CD8-positive, alpha-beta memory T cell (primary cell): ENCODE measurements at places on chromosomes 12 and 14. TPM values are rescaled to one million over a fixed set of nuclear protein-coding genes. Genes with fewer than 3 reads are reported as not detected.
A peak's percentile ranks its signal among the peaks of the same experiment; 100 is the strongest.

NGB gene
- not detected for total RNA-seq

STXBP6 gene
- total RNA-seq: 0.38 TPM

LRP1 gene
- 2.5 TPM for total RNA-seq

FRMD6 gene
- 2.2 TPM for total RNA-seq

POU6F1 gene
- 15.4 TPM for total RNA-seq

ALDH1L2 gene
- 0.72 TPM for total RNA-seq

VASH1 gene
- 5.7 TPM for total RNA-seq

ANKS1B gene
- 0.60 TPM for total RNA-seq

MFAP5 gene
- not detected for total RNA-seq

SLC8B1 gene
- 14.9 TPM for total RNA-seq

DNA sequence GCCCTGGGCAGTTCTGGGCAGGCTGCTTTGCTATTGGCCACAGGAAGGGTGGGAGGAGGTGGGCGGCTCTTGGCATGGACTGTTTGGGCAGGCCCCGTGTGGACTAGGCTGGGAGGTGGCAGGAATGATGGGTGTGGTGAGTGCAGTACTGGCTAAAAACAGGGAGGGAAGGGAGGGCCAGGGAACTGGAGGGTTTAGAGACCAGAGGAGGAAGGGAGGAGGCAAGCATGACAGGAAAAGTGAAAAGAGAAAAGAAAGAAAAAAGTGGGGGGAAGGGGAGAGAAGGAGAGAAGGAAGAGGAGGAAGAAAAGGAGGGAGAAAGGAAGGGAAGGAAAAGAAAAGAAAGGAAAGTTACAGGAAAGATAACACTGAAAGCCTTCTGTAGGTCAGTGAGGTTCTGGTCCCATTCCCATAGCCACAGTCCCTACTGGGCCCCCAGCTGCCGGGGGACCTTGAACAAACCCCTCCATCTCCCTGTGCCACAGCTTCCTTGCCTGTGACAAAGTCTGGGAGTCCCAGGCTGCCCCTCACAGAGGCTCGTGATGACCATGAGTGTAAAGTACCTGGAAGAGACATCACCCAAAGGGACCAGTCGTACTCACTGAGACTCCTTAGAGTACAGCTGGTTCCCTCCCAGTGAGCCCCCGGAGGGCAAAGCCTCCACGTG lies 1.1 kb upstream of the C14orf132 start:
- no peak overlapping the region for H3K4me3 ChIP-seq
- peaks cover 19% of the 10 kb centered on the region for H3K27me3 ChIP-seq
- peaks cover 6% of the 10 kb centered on the region for H3K4me1 ChIP-seq
- no peak for DNase-seq

- H3K27me3 ChIP-seq: no peaks in the 10 kb centered on the region
- no peaks in the 10 kb centered on the region for H3K36me3 ChIP-seq
- no peak overlapping the region for H3K4me3 ChIP-seq
- no peak for DNase-seq
- no peak overlapping the region for H3K27ac ChIP-seq
These were observed 1.6 kb upstream of the EML1 start for GRCh38 chr14:99791476-99792209.

DNA sequence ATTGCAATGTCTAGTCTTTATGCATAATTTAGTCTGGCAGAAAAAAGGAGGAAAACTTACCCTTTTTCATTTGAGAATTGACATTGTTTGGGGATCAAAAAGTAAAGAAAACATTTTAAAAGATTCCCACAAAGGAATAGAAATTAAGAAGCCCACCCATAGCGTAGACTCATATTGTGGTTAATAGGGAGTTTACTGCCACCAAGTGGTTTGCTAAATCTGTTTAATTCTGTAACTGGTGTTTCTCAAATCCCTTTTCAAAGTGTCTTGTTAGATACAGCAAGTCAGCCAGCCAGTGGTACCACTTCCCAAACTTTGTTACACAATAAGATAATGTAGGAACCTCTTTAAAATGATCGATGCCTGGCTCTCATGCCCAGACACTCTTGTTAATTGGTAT lies 180.3 kb downstream of the IPO8 start:
- no peaks in the 10 kb centered on the region for H3K27me3 ChIP-seq
- no peaks in the 10 kb centered on the region for H3K36me3 ChIP-seq
- DNase-seq: no peak
- H3K4me3 ChIP-seq: no peak overlapping the region
- H3K4me1 ChIP-seq: no peaks in the 10 kb centered on the region

GRCh38 chr14:77272261-77272660 lies 1.3 kb upstream of the NGB start:
- no peak overlapping the region for H3K4me3 ChIP-seq
- no peaks in the 10 kb centered on the region for H3K36me3 ChIP-seq
- H3K27me3 ChIP-seq: peaks cover 4% of the 10 kb centered on the region
- H3K4me1 ChIP-seq: no peaks in the 10 kb centered on the region
- H3K27ac ChIP-seq: no peak overlapping the region
- no peak for DNase-seq

- no peak overlapping the region for H3K4me3 ChIP-seq
- H3K4me1 ChIP-seq: no peaks in the 10 kb centered on the region
- no peaks in the 10 kb centered on the region for H3K27me3 ChIP-seq
- H3K27ac ChIP-seq: no peak overlapping the region
- DNase-seq: no peak
These were observed 190.2 kb downstream of the FSCB start for GRCh38 chr14:44316647-44317440.

DNA sequence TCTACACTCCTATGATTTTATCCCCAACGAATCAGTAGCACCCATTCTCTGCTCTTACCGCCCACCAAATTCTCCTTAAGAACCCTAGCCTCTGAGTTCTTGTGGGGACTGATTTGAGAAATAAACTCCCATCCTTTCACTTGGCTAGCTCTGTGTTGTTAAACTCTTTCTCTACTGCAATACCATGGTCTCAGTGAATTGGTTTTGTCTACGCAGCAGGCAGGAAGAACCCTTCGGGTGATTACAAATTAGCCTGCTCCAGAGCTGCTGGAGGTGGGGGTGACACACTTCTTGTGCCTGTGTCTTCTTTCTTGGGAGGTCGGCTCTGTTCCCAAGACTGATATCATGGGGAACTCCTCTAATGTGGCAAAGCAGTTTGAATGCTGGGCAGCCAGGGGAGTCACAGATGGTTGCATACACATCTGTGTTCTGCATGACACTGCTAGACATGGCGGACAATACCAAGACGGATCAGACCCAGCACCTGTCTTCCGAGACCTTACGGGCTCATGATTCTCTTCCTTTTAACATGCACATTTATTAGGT lies 1.6 kb upstream of the C1S start:
- no peak for DNase-seq
- no peak overlapping the region for H3K4me3 ChIP-seq
- no peak overlapping the region for H3K27ac ChIP-seq
- H3K36me3 ChIP-seq: no peaks in the 10 kb centered on the region
- H3K27me3 ChIP-seq: peaks cover 3% of the 10 kb centered on the region

GRCh38 chr12:26132866-26133265 lies 8.0 kb upstream of the BHLHE41 start:
- no peak overlapping the region for H3K4me3 ChIP-seq
- H3K36me3 ChIP-seq: no peaks in the 10 kb centered on the region
- no peak for DNase-seq

DNA sequence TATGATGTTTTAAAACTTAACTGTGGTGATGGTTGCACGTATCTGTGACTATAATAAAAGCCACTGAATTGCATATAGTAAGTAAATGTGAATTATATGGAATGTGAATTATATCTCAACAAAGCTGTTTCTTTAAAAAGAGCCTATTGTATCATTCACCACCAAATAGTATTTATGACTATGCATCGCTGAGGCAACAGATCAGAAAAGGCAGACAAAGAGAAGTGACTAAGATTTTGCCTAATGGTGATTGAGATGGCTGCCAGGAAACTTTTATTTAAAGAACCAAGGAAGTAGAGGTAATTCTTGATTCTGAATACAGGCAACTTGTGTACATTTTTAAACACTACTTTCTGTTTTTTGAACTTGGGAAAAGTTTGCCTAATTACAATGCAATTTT lies 31.7 kb downstream of the DHRS7 start:
- H3K27me3 ChIP-seq: no peaks in the 10 kb centered on the region
- H3K27ac ChIP-seq: no peak overlapping the region
- H3K36me3 ChIP-seq: no peaks in the 10 kb centered on the region
- DNase-seq: no peak
- H3K4me1 ChIP-seq: no peaks in the 10 kb centered on the region

DNA sequence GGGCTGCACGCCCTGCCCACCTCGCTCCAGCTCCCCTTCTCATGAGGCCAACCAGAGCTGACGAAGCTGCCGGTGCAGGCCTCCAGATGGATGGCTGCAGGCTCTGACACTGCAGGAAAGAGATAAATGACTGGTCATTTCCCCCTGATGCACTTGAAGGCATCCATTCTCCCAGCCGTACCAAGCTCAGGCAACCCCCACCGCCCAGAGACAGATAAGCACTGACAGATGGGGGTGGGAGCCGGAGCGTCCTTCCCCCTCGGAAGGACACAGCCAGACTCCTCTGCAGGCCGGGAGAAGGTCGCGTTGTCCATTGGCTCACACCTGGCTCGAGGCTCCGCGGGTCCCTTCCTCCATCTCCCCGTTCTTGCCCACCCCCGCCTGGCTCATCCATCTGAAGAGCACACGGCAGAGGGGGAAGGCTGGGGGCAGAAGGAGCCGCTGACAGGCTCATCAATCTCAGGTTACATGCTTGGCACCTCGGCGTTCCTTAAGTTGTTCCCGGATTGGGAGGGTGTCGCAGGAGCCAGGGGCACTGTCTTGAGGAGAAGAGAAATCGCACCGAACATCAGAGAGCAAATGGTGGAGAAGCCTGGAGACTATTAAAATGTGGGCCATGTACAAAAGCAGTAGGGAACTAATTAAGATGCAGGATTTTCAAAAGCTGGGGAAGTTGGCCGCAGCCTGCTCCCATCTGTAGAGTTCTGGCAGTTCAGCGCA lies 151.6 kb downstream of the DPF3 start:
- H3K36me3 ChIP-seq: no peaks in the 10 kb centered on the region
- no peaks in the 10 kb centered on the region for H3K27me3 ChIP-seq
- H3K4me1 ChIP-seq: no peaks in the 10 kb centered on the region
- no peak overlapping the region for H3K4me3 ChIP-seq

- no peaks in the 10 kb centered on the region for H3K4me1 ChIP-seq
- no peak for DNase-seq
- no peaks in the 10 kb centered on the region for H3K27me3 ChIP-seq
- no peak overlapping the region for H3K27ac ChIP-seq
These were observed 2.7 kb upstream of the MYRFL start for GRCh38 chr12:69822201-69822860.

DNA sequence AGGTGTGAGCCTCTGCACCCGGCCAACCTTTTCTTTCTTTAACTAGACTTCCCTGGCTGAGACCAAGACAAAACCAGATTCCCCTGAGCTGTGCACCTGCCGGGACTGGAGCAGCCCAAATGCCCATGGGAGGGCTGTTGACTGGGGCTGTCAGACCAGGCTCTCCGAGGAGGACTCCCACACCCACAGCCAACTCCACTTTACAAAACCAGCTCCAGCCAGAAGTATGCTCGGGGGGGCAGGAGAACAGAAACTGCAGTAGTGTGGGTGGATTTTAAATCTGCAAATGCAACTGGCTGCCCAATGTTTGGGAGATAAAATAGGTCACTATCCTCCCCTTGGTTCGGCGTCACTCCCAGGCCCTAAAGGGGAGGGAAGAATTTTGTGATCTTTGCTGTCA lies 78.5 kb downstream of the VCPKMT start:
- H3K4me3 ChIP-seq: no peak overlapping the region
- peaks cover 47% of the 10 kb centered on the region for H3K4me1 ChIP-seq
- H3K27me3 ChIP-seq: no peaks in the 10 kb centered on the region
- H3K36me3 ChIP-seq: no peaks in the 10 kb centered on the region
- no peak overlapping the region for H3K27ac ChIP-seq

GRCh38 chr14:56150645-56151345 lies 32.6 kb downstream of the PELI2 start:
- no peaks in the 10 kb centered on the region for H3K4me1 ChIP-seq
- H3K27me3 ChIP-seq: no peaks in the 10 kb centered on the region
- no peak overlapping the region for H3K4me3 ChIP-seq
- H3K27ac ChIP-seq: no peak overlapping the region
- no peaks in the 10 kb centered on the region for H3K36me3 ChIP-seq
- DNase-seq: no peak

GRCh38 chr14:101823066-101823465 lies 61.6 kb downstream of the PPP2R5C start:
- peaks cover 17% of the 10 kb centered on the region for H3K36me3 ChIP-seq
- peak overlapping the region; percentile 96 for H3K27ac ChIP-seq
- no peak for DNase-seq

- no peaks in the 10 kb centered on the region for H3K27me3 ChIP-seq
- no peaks in the 10 kb centered on the region for H3K36me3 ChIP-seq
- no peak overlapping the region for H3K4me3 ChIP-seq
- H3K27ac ChIP-seq: no peak overlapping the region
- no peak for DNase-seq
These were observed 69.4 kb downstream of the CD163L1 start for GRCh38 chr12:7374423-7375144.

DNA sequence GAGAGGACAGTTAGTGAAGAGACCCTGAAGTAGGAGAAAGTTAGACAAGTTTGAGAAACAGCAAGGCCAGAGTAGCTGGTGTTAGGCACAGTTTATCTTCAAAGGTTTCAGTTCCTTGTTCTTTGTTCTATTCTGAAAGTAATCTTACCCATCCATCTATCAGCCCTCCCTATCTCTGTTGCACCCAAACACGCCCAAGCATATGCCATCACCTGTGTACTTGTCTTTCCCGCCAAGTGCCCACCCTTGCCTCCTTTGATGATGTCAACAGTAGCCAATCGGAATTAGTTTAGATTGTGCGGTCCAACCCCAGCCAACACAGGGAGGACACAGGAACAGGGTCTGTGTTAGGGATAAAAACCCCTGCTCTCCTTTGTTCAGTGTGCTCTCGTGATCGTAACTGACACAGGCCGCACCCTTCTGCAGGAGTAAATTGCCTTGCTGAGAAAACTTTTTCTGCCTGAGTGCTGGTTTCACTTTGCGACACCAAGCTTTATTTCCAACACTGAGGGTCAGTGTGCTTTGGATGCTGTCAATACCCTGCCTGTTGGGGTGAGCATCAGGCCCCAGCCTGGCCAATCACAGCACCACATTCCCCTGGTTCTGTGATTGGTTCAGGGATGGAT lies 4.7 kb upstream of the TMEM229B start:
- no peak overlapping the region for H3K4me3 ChIP-seq
- H3K27me3 ChIP-seq: no peaks in the 10 kb centered on the region
- no peak for DNase-seq
- peaks cover 10% of the 10 kb centered on the region for H3K4me1 ChIP-seq
- H3K36me3 ChIP-seq: no peaks in the 10 kb centered on the region

- H3K4me1 ChIP-seq: peaks cover 5% of the 10 kb centered on the region
- DNase-seq: peak; percentile 31
- H3K27ac ChIP-seq: peak within 1 kb of the TSS; percentile 38
- H3K36me3 ChIP-seq: no peaks in the 10 kb centered on the region
- H3K4me3 ChIP-seq: peak within 1 kb of the TSS; percentile 83
These were observed at the start of gene ERBB3 for GRCh38 chr12:56079723-56080555. Gene ERBB3 (plus strand): TSS chr12:56080165. CDS start chr12:56080301, 136 bp downstream.

- DNase-seq: peak; percentile 21
- H3K36me3 ChIP-seq: no peaks in the 10 kb centered on the region
- no peak overlapping the region for H3K27ac ChIP-seq
- H3K27me3 ChIP-seq: no peaks in the 10 kb centered on the region
These were observed 64.2 kb downstream of the DNAI7 start for GRCh38 chr12:25130741-25131188.

GRCh38 chr14:54691525-54692283 lies 124.8 kb downstream of the SAMD4A start:
- no peak overlapping the region for H3K4me3 ChIP-seq
- H3K36me3 ChIP-seq: no peaks in the 10 kb centered on the region
- DNase-seq: peak; percentile 29
- no peak overlapping the region for H3K27ac ChIP-seq
- peaks cover 5% of the 10 kb centered on the region for H3K27me3 ChIP-seq

GRCh38 chr12:114875313-114875712 lies 191.3 kb upstream of the TBX3 start:
- H3K27me3 ChIP-seq: no peaks in the 10 kb centered on the region
- no peak overlapping the region for H3K27ac ChIP-seq
- H3K4me1 ChIP-seq: no peaks in the 10 kb centered on the region
- no peak for DNase-seq
- H3K36me3 ChIP-seq: no peaks in the 10 kb centered on the region
